ENCODE measurements at places on chromosomes 5 and 9. TPM values are rescaled to one million over a fixed set of nuclear protein-coding genes. Genes with fewer than 3 reads are reported as not detected.

DNA sequence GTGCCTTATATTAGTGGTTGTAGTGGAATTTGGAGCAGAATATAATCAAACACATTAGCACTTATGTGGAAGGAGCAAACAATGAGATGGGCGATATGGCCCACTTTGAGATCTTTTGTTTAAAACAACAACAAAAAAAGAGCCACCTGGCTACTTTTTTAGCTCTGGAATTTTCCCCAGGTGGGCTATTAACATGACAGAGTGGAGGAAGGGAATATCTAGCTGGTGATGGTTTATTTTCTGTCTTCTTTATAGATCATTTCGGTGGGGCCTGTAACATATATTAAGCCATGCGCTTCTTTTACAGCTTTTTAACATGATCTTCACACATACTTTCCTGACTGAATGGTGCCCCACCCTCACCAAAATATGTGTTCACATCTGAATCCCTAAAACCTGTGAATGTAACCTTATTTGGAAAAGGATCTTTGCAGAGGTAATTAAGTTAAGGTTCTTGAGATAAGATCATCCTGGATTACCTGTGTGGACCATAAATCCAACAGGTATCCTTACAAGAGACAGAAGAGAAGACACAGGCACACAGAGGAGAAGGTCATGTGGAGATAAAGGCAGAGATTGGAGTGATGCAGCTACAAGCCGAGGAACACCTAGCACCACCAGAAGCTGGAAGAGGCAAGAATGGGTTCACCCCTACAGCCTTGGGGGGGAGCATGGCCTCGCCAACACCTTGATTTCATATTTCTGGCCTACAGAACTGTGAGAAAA is 16.6 kb upstream of the ENTREP1 start:
- no peak for DNase-seq

GRCh38 chr9:99825172-99826046 is 3.7 kb downstream of the NR4A3 start:
- peak; percentile 61 for DNase-seq

GRCh38 chr9:84300271-84300670 is 40.3 kb downstream of the SLC28A3 start:
- peak; percentile 42 for DNase-seq

DNA sequence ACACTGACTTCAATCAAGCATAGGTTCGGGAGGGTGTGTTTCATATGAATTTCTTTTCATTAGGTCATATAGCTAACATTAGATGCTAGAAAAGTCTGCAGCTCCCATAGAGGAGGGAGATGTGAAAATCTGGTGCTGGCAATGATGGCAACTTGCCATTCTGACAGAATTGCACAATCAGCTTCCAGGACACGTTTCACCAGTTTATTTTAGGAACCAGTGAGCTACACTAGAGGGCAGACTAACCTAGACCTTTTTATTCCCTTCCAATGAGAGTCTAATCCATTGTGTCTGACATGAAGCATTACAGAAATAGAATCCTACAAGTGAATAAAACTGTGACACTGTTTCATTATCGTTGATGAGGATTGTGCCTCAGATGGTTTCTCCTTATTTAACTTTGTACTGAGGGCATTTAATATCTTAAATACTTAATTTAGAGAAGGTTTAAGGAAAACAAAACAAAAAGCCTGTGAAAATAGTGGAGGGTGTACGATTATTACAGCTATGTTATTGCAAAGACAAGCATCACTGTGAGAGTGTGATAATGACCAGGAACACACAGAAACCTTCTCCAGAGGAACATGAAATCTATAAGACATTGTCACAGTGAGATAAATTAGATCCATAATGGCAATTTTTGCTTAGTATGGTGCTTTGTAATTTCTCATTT is 363.3 kb upstream of the RPS23 start:
- peak; percentile 77 for DNase-seq

- peak; percentile 27 for DNase-seq
Measured at GRCh38 chr5:74040811-74041491, 415.0 kb downstream of the ARHGEF28 start.

- no peak for DNase-seq
Measured at GRCh38 chr5:68449380-68449779, 233.8 kb downstream of the PIK3R1 start.

DNA sequence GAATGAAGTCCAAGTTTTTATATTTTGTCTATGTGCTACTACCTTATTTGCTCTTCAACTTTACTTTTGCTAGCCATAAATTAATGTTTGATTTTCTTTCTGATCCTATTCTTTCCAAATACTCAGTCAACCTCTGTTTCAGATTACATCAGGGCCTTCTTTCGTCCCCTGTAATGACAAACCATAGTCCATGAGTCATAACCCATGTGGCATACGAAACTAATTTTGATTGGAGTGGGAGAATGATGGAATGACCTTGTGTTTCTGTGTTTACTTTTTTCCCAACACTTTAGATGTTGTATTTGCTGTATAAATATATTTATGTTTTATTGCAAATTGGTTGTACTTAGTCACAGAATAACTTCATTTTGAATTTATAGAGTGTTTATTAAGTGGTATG is 1043.1 kb downstream of the DTWD2 start:
- DNase-seq = no peak

DNA sequence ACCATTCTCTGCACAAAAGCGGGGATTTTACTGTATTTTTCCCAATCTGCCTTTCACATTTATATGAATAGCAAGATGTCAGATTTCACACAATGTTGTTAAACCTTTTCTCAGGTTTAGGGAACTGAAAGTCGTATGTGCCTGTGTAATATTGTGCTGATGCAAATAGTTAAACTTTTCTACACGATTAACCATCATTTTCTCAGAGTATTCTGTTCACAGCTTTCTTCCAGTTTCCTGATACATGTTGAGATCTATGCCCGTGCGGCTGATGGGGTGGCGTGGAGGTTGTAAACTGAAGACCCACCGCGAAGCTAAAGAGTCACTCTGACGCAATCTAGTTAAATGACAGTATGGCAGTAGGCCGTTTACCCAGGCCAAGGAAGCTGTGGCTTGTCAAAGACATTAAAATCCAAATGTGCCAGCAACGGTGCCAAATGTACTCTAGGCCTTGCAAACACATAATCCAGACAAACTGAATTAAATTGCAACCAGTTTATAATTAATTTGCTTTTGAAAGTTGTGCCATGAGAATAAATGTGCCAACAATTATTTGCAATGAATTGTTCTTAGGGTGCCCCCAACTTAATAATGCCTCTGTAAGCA is 145.7 kb downstream of the EBF1 start:
- DNase-seq = no peak

DNA sequence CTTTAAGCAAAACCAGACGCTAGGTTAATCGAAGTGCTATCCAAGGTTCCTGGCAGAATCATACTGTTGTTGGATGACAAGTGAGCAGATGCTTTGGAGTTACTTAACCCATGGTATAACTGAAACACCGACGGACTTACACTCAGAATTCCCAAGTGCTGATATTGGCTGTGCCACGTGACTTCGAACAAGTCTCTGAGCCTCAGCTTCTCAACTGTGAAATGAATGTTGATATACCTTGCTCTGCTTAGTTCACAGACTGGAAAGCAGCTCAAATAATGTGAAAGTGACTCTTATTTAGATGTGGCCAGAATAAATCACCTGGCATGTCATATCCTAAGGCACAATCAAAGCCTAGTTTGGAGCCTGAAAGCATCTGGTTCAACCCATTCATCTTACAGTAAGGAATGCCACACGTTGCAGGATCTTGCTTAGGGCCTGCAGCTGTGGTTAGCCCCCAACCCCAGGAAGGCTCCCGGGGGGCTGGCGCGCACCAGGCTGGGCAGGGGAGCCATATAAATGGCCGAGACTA is 759 bp downstream of the GEMIN5 start:
- DNase-seq = peak; percentile 58

GRCh38 chr5:105751908-105752307 is 1918.8 kb downstream of the EFNA5 start:
- DNase-seq = no peak

DNA sequence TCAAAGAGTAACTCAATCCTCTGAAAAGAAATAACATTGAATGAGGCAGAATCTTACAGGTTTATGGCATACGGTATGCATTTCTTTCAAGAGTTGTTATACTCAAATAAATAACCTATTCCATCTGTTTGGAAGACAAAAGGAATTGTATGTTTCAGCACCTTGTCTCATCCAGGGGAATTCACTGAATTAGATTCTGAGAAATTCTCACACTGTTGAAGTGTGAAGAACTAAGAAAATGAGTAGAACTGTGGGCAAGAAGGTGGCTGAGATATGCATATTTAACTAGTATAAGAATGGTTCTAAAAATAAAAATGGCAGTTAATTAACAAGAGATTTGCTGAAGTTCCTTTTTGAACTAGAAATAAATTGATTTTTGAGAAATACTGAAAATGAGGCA is 279.3 kb upstream of the DAP start:
- DNase-seq = no peak

GRCh38 chr5:83871533-83872395 is 151.1 kb upstream of the HAPLN1 start:
- no peak for DNase-seq

SHROOM1 gene
- 7.4 TPM for total RNA-seq

IRX2 gene
- not detected for total RNA-seq

CCDC192 gene
- total RNA-seq = not detected

FRMD3 gene
- 0.30 TPM for total RNA-seq

CAMK4 gene
- 47.7 TPM for total RNA-seq

COL23A1 gene
- total RNA-seq = 0.07 TPM

TEX48 gene
- 0.56 TPM for total RNA-seq

SLC6A18 gene
- not detected for total RNA-seq

C5orf24 gene
- 43.9 TPM for total RNA-seq
